ENCODE measurements at places on chromosomes 4 and X.
A peak's percentile ranks its signal among the peaks of the same experiment; 100 is the strongest.

GRCh38 chr4:56115898-56116297, 167.2 kb downstream of the CEP135 start:
- no peak for DNase-seq

DNA sequence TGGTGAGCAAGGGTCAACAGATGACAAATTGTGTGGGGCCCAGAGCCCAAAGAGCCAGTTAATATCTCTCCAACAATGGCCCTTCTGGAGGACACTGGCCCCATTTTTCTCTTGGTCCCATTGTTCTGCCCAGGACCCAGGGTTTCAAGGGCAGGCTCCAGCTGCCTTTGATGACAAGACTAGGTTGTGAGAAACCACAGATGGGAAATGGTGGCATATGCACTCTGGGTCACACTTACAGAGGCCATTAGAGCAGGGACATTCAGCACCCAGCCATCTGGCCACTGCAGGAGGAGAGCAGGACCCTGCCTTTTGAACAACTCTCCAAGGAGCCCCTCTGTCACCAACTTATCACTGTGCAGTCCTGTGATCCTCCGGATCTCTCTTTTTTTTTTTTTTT, 49.7 kb upstream of the KIAA1210 start:
- DNase-seq = no peak

DNA sequence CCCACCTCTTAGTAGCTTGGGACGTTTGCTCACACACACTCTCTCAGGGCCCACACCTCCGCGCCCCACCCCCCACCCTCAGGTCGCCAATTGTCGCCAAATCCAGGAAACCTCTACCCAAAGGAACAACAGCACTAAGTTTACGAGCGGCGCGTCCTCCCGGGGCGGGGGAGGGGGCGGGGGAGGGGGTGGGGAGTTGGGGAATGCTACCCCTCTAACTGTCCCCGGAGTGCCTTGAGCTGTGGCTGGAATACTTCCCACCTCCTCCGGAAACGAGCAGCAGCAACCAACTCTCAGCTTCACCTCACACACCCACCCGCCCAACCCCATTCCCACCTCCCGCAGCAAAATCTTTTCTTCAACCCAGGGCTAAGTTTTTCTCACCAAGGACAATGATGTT, 135.6 kb upstream of the ZIC3 start:
- no peak for DNase-seq

GRCh38 chrX:107713203-107713542, 62.4 kb downstream of the TSC22D3 start:
- DNase-seq = no peak

DNA sequence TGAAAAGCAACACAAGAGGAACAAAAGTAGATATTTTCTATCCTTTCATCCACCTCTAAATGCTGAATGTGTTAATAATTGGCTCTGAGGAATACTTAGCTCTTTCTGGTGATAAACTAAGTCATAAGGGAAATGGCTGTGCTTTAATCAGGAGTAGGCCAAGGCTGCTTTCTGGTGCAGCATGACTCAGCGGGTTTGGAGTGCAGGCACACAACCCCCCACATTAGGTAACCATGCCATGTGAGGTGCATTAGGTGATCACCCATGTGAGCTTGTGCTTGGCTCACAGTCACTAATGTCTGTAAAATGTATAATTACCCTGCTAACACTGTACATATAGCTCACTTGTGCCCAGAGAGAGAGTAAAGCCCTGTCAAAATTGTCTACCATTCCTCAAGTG, 57.2 kb downstream of the USP38 start:
- DNase-seq = no peak

GRCh38 chr4:122712782-122713181, 19.7 kb upstream of the BBS12 start:
- no peak for DNase-seq

DNA sequence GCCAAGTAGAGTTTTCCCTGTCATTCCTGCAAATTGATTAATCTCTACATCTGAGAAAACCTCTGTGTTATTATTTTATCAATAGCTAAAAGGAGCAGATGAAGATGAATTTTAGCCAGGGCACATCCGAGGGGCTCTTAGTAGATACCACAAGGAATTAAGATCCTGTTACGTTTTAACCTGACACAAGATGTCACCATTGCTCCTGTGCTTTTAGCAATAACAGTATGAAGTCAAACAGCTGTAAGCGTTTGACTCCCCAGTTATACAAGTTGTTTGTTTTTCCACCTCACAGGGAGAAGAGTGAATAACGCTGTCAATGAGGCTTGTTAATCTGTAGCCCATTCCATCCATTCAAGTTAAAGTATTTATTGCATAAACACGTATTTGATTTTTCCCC, 76.0 kb upstream of the AP1S2 start:
- DNase-seq = no peak

DNA sequence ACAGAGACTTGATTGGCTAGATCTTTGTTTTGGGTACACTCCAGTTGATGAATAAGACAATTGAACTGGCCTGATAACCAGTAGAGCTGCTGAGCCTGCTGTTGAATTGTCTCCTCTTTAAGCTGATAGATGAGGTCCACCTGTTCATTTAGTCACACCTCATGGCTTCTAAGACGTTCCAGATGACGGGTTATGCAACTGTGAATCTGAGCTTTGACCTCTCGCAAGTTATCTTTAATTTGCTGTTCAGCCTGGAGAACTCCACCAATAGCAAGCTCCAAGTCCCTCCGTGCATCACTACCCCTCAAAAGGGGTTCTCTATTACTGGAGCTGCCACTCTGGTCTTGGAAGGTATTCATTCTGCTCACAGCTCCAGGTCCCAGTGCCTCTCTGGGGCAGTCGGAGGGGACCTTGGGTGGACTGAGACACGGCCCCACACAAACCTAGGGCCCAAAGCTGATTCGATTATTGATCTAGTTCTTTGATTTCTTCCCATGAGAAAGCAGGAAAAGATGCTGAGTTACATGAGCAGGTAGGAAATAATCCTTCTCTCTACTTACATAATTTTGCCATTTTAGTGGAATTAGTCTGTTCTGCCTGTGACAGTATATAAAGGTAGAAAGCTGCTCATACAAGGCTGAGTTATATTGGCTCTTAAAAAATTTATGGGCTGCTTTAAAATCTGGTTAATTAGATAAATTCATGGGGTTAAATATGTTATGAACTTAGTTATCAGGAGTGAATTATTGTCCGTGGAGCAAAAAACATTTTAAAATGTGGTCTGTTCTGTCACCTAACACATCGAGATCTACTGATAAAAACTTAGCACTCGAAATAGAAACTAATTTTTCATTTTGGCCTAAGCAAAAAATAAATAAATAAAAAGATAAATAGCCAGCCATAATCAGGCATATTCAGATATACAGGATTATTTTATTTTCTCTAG, 6.8 kb downstream of the MMAA start:
- no peak for DNase-seq

DNA sequence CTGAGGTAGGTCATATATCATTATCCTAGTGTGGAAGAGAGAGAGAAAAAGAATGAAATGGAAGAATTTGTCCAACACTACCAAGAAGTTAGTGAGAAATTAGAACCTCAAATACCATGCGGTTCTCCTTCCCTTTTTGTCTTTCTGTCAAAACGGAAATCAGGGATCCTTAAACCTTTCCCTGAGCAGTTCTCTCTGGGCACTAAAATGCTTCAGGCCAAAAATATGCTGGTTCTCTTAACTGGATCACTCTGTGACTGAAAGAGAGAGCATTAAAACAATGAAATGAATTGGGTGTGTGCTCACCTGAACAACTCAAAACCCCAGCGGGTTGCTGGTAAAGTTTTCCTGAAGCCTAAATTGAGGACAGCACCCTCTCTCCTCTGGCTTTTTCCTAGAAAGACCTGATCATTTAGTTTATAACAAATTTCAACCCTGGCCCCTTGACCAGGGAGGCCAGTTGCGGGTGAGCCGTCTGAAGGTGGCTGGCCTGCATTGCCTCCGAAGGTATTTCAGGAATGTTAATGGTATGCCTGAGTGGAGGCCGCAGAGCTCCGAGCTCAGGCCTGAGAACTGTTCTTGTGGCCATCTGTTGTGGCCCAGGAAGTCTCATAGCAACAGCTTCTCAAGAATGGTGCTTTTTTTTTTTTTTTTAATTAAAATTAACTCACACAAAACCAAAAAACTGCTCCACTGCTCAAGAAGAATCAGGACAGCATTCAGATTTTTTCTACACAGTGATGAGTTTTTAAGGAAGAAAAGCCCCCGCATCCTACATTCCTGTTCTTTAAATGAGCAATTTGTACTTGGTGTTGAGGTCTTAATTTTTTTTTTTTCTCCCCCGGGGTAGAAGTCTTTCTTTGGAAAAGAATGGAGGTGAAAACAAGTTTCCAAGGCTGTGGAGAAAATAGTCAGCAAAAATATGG, 155.1 kb downstream of the SHROOM3 start:
- DNase-seq = peak; percentile 74

GRCh38 chr4:24589448-24589847, 5.1 kb upstream of the DHX15 start:
- no peak for DNase-seq

- no peak for DNase-seq
Observed at GRCh38 chr4:82681754-82682153, 116.8 kb downstream of the SCD5 start.

DNA sequence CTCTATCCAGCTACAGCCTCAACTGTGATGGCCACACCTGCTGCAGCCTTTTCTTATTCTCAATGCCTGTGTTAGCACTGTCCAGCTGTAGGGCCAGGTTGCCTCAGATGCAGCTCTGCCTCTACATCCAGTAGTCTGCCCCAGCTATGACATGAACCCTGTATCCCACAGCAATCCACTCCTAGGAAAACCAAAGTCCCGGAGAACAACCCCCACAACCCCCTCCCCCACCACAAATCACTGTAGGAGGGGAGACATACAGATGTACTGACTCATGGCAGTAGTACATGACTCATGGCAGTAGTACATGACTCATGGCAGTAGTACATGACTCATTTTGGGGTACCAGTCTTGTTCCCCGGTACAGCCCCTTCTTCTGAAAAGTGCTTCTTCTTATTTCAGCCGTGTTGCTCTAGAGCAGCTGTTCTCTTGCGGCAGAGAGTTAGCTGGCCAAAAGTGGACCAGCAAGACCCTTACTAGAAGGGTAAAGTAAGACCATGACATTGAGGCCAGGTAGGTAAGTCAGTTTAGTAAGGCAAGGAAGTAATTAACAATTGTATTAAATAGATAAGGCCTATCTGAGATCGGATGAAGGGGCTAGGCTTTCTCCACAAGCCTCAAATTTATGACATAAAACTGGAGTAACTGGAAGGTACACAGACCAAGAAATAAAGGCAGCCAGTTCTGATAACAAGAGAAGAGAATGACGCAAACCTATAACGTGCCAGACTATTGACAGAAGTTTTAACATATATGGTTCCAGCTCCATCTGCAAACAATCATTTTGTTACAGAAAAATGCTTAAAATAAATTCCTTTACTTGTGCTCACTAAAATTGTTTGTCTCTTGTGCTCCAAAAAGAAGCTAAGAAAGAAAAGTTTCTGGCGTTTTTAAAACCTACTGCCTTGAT, 221.4 kb downstream of the TACR3 start:
- DNase-seq = no peak

DNA sequence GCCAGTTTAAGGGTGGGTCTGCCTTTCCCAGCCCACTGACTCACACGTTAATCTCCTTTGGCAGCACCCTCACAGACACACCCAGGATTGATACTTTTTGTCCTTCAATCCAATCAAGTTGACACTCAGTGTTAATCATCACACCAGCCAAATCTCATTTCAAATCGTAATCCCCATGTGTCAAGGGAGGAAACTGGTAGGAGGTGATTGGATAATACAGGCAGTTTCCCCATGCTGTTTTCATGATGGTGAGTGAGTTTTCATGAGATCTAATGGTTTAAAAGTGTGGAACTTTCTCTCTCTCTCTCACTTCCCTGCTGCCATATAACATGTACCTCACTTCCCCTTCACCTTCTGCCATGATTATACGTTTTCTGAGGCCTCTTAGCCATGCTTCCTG, 647.2 kb upstream of the FRG1 start:
- DNase-seq = no peak

- no peak for DNase-seq
Observed at GRCh38 chrX:42089031-42089430, 165.7 kb upstream of the CASK start.

GRCh38 chr4:168071304-168071703, 21.0 kb upstream of the ANXA10 start:
- DNase-seq = no peak

DNA sequence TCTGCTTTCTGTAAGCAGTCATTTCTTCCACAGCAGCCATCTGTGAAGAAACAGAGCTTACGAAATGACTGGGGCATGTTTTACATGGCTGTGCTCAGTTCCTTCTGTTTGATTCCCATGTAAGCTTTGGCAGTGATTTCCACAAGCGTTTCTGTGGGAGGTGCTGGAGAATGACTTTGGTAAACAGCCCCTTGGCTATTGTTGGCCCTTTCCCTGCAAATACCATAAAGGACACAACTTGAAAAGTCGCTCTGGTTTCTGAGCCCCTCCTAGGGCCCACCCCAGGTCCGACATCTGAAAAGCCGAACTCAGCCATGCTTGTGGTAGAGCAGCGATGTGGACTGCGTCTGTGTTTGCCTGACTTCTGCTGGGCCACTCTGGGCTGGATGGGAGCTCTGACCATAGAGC, 3.7 kb downstream of the LIMCH1 start:
- DNase-seq = no peak

DNA sequence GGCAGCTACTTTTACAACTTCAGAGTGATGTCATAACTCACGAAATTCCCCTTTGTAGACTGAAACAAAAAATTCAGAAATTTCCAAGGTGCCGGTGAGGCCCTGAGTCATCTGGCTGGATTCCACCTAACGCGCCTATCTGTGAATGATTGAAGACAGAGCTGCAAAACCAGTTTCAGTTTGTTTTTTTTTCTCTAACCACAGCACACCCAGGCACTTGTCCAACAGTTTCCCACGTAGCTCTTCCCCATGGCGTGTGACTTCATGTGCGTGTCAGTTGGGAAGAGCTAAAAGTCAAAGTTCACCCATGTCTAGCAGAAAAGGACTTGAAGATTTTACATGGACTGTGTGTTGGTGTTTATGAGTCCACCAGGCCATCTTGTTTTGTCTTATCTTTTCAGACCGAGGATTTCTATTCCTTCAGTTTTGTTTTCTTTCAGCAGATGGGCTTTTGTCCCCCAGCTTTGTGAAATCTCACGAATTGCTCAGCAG, 16.4 kb downstream of the TCEANC start:
- DNase-seq = no peak

DNA sequence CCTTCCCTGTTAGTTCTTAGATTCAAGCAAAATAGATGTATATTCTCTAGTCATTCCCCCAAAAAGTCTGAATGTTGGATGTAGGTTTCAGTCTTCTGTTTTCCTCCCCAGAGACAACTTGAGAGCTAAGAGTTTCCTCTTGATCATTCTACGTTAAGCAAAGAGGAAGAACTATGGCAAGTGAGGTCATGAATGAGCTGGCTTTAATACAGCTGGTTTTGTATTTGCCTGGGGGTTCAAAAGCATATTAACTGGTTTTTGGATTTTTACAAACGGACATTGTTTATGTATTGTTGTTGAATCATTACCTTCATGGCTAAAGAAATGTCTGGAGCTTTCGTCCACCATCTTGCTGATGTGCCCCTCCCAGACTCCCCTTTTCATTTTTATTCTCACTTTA, 916.7 kb upstream of the POU3F4 start:
- DNase-seq = no peak

GRCh38 chr4:60344908-60345307, 855.2 kb upstream of the ADGRL3 start:
- no peak for DNase-seq
